ENCODE measurements at places on chromosomes 4 and X. TPM values are rescaled to one million over a fixed set of nuclear protein-coding genes. Genes with fewer than 3 reads are reported as not detected.

Gene DDX53
- not detected for total RNA-seq

Gene MND1
- total RNA-seq = 5.6 TPM

Gene OTUD6A
- total RNA-seq = not detected

Gene PHEX
- total RNA-seq = 0.37 TPM

Gene NFKB1
- 64.5 TPM for total RNA-seq

Gene FGF13
- 17.9 TPM for total RNA-seq

Gene IL2RG
- total RNA-seq = not detected

Gene NAA11
- total RNA-seq = not detected

DNA sequence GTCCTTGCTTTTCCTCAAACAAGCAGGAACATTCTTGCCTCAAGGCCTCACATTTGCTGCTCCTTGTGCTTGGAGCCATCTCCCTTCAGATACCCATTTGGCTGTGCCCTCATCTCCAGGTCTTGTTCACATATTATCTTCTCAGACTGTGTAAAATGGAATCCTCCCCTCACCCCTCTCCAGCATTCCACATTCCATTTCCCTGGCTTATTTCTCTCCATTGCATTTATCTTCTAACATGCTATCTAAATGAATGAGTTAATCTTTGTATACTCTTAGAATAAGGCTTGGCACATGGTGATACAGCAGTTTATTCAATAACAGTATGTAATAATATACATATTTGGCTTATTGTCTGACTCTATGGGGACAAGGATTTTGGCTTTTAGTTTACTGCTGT, 8.8 kb upstream of the GALNT7 start:
- no peak for DNase-seq

- peak; percentile 9 for DNase-seq
Measured at GRCh38 chr4:26206339-26206738, 114.5 kb upstream of the RBPJ start.

DNA sequence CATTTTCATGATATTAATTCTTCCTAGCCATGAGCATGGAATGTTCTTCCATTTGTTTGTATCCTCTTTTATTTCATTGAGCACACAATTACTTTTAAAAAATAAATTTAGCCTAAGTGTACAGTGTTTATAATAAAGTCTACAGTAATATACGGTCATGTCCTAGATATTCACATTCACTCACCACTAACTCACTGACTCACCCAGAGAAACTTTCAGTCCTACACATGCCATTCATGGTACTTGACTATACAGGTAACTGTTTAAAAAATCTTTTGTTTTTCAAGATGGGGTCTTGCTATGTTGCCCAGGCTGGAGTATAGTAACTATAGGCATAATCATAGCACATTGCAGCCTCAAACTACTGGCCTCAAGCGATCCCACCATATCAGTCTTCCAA, 348.1 kb downstream of the RAPGEF2 start:
- no peak for DNase-seq

GRCh38 chrX:21959362-21960051, 19.0 kb downstream of the SMS start:
- no peak for DNase-seq

- DNase-seq = no peak
Measured at GRCh38 chrX:118189628-118190027, 73.0 kb upstream of the KLHL13 start.

DNA sequence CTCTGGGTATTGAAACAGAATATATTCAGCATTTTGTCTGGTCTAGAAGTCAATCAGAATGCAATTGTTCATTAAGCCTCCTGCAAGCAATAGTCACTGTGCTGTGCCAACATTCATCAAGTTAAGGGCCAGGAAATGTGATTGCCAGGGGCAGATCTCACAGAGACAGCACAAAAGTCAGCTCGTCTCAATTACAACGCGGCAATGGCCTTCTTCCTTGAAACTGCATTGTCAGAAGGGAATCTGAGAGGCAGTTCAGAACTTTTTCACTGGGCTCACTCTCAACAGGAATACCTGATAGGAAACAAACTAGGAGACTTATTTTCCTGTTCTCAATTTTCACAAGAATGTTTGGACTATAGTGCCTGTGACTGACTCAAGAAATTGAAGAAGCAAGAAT, 131.1 kb upstream of the NR3C2 start:
- peak; percentile 17 for DNase-seq

DNA sequence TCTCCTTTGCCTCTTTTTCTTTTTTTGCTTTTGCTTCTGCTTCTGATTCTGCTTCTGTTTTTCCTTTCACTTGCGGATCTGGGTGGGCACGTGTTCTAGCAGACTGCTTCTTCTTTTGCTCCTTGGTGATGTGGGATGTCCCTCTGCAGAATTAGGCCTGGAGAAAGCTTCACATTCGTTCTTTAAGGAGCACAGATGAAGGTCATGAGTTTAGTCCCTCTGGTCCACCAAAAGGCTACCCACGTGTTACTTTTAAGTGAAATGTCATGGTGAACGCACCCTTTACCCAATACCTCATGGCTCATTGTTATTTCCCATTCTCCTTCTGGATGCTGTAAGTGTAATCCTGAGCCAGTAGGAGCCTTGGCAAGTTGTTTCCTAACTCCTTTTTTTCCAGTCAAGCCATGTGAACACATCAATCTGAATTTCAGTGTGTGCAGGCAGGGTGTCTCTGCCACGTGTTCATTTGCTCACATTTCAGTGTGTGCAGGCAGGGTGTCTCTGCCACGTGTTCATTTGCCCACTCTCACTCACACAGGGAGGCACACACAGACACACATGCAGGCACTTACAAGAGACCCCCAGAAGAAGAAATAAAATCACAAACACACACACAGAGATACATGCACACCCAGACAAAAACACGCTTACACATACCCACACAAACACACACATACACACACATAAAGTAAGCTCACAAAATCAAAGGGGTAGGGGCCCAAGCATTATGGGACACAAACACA, 36.9 kb downstream of the NBDY start:
- DNase-seq = no peak

DNA sequence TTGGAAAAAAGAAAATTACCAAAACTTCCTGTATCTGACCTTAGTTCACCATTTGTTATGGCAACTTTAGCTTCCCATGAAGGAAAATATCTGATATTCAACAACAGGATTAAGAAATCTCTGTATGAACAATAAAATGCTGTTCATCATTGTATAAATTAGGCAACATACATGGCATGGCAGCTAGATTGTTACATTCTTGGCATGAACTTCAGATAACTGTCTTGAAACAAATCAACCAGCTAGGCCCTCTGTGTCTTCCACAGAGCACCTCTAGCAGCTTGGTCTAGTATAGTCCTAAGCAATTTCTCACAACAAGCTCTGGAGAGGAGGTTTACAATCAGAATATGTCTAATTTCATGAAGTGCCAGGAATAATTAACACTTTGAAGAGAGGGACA, 105.4 kb upstream of the PCDH7 start:
- DNase-seq = no peak
